Activated CD8-positive, alpha-beta memory T cell treated with anti-CD3 and anti-CD28 coated beads for 48 hours (primary cell): ENCODE measurements at places on chromosomes 6 and 20.

GRCh38 chr6:168025831-168026710 is 28.6 kb downstream of the KIF25 start:
- DNase-seq = no peak

GRCh38 chr20:32421290-32421689 is 63.2 kb downstream of the ASXL1 start:
- no peak for DNase-seq

- DNase-seq = no peak
Observed at GRCh38 chr6:137722749-137723272, 144.2 kb upstream of the TNFAIP3 start.

DNA sequence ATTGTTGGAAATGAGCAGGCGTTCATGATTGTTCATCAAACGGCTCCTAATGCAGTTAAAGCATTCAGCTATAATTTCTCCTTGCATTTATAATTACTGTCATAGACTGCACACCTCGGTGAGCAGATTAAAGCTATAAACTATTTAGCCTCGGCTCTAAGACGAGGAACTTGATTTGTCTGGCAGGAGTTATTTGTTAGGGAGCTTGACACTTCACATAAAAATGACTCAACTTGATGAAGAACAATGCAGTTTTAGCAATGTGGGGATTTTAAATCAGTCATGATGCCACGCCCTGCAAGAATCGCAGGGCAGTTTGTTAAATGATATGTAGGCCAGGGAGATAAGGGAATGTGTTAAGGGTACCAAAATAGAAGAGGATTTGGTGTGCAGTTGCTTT is 290.2 kb downstream of the TSHZ2 start:
- DNase-seq = no peak

DNA sequence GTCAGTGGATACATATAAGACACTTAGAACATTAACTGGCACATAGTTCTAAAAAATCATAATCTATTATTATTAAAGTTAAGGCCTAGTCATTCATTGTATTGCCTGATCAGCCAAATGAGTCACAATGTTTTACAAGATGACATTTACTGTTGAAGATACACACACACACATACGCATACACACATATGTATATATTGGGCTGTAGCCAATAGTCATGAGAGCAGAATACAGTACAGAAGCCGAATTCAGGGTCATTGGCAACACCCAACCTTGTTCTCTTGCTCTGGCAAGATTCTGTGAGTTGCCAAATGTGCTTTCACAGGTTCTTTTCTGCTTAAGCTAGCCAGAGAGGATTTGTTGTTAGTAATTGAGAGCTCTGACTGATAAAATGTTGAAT is 922.8 kb upstream of the MAP3K7 start:
- DNase-seq = no peak

DNA sequence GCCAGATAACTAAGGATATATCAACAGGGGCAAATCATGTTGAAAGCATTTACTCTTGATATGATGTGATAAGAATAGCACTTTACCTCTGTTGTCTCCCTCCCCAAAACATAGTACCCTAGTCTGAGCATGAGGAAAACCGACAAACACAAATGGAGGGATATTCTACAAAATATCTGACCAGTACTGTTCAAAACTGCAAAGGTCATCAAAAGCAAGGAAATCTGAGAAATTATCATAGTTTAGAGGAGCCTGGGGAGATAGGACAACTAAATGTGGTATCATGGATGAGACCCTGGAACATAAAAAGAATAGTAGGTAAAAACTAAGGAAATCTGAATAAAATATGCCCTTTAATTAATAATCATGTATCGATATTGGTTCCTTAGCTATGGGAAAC is 483.3 kb upstream of the RNF217 start:
- no peak for DNase-seq

- DNase-seq = no peak
Observed at GRCh38 chr6:139288496-139289040, 3.2 kb downstream of the TXLNB start.

- DNase-seq = peak; percentile 64
Observed at GRCh38 chr6:35259948-35260590, 534 bp downstream of the ZNF76 start.
